ENCODE measurements at places on chromosomes 13 and 19.

- no peak for DNase-seq
Observed at GRCh38 chr19:35908010-35908441, at the start of gene TYROBP. TYROBP (minus strand) TSS chr19:35908295; CDS start chr19:35908228, 67 bp downstream.

DNA sequence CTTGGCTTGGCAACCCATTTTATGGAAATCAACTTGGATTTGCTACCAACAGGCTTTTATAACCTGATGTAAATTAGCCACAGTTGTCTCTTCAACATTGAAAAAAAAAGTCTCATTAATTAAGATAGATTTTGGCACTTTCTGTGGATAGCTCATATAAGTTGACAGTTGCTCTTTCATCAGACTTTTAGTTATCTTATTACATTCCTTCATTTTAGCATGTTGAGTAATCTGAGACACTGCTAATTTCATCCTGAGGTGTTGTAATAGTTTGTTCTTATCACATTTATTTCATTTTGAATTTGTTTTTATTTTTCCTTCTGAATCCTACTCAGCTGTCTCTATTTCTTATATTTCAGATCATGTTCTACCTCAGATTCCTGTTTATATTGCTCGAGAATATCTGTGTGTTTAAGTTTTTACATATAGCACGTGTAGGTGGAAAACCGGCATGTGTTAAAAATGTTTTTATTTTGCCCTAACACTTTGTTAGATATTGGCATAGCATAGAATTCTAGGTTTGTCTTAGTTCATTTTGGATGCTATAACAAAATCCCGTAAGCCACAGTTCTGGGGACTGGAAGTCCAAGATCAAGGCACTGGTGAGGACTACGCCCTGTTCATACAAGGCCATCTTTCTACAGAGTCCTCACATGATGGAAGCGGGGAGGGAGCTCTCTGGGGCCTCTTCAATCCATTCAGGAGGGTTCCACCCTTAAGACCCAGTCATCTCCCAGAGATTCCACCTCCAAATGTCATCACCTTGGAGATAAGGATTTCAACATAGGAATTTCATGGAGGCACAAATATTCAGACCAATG is 239.4 kb downstream of the COL4A1 start:
- DNase-seq, result no peak

GRCh38 chr19:28465371-28466086 is 747.4 kb downstream of the UQCRFS1 start:
- peak; percentile 19 for DNase-seq

DNA sequence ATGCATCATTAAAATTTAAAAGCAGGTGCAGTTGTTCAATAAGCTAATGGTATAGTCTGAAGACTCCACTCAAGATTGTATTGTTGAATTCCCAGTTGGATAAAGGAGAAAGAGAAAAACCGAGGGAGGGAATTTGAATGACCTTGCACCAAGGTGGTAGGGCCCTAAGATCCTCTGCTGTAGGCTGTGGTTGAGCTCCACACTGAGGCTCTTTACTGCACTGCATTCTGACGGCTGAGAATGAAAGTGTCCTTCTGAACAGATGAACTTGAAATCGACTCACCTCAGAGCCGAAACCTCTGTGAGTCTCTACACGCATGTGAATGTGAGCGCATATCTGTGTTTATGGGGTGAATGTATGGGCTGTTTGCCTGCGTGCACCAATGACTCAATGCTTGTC is 388.9 kb upstream of the DACH1 start:
- peak; percentile 64 for DNase-seq

- DNase-seq, result no peak
Observed at GRCh38 chr19:21130097-21130775, 11.6 kb upstream of the ZNF431 start.

- peak; percentile 64 for DNase-seq
Observed at GRCh38 chr13:34070006-34070405, 252.1 kb downstream of the RFC3 start.

- DNase-seq, result no peak
Observed at GRCh38 chr19:8515317-8515716, 1.4 kb upstream of the ZNF414 start.

DNA sequence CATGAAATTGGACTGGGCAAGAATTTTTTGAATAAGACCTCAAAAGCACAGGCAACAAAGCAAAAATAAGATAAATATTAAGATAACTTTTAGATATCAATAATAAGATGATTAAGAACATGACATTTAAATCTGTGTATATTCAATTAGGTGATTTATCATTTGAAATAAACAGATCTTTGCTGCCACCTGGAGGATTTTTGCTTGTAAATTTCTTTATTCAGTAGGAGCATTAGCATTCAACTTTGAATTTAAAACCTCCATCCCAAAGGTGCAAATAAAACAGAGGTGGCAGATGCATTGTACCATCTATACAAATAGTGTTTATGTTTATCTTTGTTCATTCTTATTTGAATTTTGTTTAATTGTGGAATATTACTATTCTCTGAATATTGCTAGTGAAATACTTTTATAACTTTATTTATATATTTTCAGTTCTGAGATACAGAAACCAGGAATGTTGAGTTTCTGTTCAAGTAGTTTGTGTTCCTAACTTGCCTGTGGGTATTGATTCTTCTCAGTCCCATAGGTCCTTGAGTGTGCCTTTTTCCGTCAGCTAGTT is 20.9 kb downstream of the COG6 start:
- DNase-seq, result peak; percentile 58

GRCh38 chr19:40159744-40160143 is 31.5 kb upstream of the MAP3K10 start:
- no peak for DNase-seq

DNA sequence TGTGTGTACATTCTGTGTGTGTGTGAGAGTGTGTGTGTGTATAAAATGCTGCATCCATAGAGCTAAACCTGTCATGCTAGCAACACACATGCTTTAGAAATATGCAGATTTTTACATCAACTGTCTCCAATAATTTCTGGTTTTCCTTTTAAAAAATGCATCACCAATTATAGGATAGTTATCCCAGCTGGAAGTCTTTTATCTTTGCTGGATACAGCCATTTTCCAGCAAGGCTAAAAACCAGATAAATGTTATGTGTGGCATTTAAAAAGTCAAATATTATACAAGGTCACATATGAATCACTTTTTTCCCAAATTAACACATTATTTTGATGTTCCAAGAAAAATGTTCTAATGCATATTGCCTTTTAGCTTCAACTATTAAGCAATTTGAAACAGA is 202.0 kb upstream of the IPO5 start:
- no peak for DNase-seq

- DNase-seq, result no peak
Observed at GRCh38 chr19:2038284-2039088, 12.6 kb downstream of the MKNK2 start.

DNA sequence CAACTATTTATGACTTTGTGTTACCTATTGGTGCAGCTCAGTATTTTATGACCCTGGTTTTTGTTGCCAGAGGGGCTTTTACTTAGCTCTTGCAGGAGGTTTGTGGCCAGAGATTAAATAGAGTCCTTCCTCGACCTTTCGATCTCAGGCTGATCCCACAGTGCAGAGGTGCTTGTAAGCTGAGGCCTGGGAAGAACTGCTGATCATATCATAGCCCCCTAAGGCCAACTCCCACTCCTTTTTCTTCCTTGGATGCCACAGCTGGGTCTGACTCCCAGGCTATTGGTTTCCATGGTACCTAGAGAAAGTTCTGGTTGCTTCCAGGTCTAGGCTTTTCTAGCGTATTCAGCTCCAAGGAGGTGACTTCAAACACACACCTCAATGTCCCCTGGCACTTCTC is 324.9 kb downstream of the FOXO1 start:
- DNase-seq, result no peak

DNA sequence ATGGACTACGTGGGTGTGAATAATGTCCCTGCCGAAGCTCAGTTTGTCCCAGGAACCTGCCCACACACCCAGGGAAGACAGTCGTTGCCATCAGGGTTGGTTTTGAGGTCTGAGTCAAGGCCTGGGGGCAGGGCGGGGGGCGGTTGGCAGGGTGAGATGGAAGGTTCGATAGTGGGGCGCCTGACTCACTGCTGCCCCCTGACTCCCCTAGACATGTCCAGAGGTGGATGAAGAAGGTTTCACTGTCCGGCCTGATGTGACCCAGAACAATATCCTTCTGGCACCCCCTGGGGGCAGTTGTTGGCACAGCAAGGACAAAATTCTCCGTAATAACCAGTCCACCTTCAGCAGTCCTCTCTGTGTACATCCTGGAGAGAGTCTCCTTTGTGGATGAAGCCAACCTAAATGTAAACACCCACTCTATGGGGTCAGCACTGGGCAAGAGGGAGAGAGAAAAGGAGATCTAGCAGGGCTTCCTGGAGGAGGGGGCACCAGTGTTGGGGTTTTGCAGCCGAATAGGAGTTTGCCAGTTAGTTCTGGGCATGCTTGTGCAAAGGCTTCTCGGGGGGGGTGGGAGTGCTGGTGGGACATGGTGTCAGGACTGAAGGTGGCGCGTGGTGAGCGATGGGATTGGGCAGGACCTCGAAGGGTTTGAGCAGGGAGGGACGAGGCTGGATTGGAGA is 19.6 kb upstream of the B3GNT3 start:
- DNase-seq, result peak; percentile 54

DNA sequence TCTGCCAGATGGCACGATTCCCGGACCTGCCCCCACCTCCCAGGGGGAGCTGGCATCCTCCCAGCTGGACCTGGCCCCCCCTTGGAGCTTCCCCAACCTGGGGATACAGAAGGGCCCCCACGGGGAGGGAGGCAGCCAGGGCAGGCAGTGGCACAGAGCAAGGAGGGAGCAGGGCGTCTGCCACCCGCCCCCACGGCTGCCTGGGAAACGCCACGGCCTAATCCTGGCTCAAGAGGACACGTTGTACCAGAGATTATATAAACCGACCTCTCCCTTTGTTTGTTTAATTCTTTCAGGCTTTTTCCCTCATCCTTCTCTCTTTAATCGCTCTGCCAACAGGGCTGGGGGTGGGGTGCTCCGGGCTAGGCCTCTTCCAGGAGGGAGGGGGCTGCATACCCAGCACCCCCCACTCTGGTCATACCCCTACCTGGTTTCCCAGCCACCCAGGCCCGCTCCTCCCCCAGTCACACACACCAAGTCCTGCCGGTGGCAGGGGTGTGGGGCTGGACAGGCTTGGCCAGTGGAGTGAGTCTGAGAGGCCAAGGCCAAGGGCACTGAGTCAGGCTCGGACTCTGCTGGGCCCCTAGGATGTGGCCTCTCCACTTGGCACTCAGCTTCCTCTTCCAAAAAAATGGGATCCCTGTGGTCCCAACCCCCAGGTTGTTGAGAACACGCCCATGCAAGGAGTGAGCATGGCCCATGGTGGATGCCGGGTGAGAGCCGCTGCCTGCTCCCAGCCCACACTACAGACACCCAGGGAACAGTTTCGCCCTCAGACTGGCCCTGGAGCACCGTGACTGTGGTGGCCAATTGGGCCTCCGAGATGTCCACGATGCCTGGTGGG is 29.5 kb upstream of the NFIC start:
- DNase-seq, result peak; percentile 73
